ENCODE measurements at places on chromosomes 16 and 17.
A peak's percentile ranks its signal among the peaks of the same experiment; 100 is the strongest.

DNA sequence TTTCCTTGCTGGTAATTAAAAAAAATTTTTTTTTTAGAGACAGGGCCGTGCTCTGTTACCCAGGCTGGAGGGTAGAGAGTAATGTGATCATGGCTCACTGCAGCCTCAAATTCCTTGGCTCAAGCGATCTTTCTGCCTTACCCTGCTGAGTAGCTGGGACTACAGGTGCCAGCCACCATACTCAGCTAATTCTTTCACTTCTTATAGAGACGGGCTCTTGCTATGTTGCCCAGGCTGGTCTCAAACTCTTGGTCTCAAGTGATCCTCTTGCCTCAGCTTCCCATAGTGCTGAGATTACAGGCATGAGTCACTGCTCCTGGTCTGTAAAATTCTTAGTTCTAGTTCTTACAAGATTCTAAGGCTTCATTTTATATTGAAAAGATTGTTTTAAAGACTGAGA lies 11.1 kb downstream of the SMIM36 start:
- DNase-seq, result no peak

DNA sequence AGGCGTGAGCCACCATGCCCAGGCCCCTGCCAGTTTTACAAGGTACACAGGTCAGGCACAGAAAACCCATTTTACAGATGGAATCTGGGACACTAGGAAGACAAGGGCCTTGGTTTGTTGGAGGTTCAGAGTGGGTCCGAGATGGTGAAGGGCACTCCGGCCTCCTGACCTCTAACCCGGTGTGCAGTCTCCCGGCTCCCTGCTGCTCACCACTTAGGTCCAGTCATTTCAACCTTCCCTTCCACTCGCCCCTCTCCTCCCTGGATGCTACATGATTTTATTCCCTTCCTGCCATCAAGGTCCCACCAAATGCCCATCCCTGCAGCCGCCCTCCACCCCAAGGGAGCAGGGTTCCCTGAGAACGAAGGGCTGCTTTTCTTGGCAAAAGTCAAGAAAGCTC lies 8.7 kb downstream of the ITGAX start:
- DNase-seq, result no peak

DNA sequence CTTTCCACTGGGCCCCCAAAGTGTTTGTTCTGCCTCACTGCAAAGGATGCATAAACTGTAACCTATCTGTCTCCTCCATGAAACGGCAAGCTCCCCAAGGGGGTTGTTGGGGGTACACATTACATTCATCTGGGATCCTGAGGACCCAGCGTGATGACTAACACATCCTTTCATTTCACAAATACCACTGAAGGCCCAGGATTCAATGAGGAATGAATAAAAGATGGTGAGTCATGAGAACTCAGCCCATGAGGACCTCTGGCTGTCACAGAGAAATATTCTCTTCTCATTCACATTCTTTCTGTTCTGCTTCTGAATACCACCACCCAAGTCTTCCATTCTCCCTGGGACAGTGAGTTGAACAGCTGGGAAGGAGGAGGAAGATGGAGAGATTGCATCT lies 149.8 kb downstream of the RBFOX3 start:
- DNase-seq, result no peak

GRCh38 chr17:81540676-81541027 lies 11.5 kb downstream of the FAAP100 start:
- DNase-seq, result no peak

DNA sequence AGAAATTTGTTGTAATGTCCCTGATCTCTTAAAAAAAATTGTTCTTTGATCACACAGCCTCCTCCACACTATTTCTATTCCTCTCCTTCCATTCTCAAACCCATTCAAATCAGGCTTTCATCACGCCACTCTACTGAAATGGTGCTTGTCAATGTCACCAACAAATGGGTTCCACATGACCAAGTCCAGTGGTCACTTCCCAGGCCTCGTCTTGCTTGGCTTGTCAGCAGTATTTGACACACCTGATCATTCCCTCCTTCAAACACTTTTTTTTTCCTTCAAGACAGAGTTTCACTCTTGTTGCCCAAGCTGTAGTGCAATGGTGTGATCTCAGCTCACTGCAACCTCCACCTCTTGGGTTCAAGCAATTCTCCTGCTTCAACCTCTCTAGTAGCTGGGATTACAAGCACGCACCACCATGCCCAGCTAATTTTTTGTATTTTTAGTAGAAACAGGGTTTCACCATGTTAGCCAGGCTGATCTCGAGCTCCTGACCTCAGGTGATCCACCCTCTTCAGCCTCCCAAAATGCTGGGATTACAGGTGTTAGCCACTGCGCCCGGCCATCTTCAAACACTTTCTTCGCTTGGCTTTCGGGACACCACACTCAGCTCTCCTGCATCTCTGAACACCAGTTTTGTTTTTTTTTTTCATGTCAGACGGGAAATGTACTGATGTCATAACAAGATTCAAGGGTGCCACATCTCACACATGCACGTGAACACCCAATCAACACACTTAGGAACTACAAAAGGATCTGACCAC lies 18.3 kb downstream of the NQO1 start:
- DNase-seq, result no peak

GRCh38 chr16:81956213-81956948 lies 54.9 kb downstream of the SDR42E1 start:
- no peak for DNase-seq

GRCh38 chr16:19967561-19967960 lies 82.9 kb upstream of the GPRC5B start:
- DNase-seq, result no peak

DNA sequence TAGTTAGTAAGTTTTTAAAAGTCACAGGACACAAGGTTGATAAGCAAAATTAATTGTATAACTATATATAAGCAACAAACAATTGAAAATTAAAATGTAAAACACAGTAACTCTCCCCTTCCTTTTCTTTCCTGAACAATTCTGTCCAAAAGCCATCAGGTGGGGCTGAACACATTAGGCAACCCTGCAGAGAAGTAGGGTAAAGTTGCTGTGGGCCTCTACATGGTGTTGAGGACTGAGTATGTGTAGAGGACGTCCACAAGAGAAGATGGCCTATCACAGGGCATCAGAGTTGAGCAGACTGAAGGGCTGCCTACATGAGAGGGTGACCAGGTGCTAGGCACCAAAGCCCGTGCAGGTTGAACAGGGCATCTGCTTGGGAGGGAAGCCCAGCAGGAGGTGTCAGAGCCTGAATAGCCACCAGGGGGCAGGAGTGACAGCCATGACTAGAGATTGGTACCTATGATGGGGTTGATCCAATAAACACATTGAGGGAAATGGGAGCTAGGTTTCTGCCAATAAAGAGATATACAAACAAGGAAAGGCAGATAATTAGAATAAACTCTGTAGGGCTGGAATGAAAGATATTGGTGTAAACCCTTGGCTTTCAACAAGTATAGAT lies 415.1 kb downstream of the NPIPA8 start:
- peak; percentile 46 for DNase-seq

DNA sequence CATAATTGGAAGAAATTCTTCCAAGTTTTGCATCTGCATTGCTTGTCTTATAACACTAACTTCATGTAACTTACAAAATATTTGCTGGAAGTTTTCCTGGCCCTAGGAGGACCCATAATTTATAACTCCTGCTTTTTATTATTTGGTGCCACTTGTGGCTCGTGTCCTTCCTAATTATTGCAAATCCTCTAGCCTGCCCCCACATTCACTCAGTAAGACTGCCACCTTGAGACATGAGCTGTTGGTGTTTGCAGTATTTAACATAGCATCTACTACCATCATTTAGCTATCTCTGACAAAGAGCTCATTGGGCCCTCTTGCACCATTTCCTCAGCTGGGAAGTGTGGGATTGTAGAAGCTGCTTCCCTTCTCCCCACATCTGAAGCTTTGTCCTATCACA lies 49.5 kb downstream of the FTO start:
- no peak for DNase-seq

GRCh38 chr17:73278049-73278464 lies 16.4 kb upstream of the CPSF4L start:
- no peak for DNase-seq

DNA sequence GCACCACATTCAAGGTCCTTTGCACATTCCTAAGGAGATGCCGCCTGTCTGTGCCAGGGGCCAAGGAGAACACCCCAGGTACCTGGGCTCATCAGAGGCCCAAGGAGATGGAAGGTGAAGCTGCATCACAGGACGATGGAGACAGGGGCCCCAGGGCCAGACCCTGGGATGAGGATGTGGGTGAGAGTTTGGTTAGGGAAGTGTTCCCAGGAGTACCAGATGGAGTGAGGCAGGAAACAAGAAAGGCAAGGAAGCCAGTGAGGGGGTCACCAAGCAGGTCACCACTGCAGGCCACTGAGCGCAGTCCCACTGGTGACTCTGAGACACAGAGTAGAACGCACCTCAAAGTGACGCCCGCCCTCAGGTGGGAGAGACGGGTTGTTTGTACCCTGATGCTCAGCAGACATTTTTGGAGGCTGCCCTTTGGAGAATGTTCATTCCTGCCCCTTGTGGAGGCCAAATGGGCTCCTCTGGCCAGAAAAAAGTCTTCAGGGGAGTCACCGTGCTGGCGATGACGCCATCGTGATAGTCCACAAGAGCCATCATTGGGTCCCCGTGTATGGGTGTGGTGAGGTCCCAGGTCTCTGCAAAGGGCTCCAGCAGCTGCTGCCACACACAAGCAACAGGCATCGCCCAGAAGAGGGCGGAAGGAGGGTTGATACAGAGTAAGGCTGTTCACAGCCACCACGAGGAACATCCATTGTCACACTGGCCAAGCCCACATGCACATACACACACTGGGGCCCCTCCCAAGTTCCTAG lies 57.5 kb downstream of the BEAN1 start:
- no peak for DNase-seq

GRCh38 chr16:29316761-29317183 lies 89.7 kb downstream of the NPIPB11 start:
- no peak for DNase-seq

DNA sequence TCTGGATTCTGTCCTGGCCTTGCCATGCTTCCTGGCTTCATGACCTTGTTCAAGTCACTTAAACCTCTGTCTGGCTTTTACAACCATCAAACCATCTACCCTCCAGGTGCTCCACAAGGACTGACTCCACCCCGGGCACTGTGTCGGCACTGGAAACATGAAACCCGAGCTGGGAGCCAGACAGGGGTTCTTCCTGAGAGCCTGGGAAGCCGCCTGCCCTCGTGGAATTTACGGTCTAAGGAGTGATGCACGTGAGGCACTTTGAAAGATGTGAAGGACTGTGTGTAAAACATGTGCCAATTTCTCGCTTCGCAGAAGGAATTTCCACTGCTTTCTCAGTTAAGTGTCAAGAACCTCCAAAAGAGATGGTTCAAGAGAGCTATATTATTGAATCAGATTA lies 11.6 kb downstream of the CDK5R1 start:
- no peak for DNase-seq

DNA sequence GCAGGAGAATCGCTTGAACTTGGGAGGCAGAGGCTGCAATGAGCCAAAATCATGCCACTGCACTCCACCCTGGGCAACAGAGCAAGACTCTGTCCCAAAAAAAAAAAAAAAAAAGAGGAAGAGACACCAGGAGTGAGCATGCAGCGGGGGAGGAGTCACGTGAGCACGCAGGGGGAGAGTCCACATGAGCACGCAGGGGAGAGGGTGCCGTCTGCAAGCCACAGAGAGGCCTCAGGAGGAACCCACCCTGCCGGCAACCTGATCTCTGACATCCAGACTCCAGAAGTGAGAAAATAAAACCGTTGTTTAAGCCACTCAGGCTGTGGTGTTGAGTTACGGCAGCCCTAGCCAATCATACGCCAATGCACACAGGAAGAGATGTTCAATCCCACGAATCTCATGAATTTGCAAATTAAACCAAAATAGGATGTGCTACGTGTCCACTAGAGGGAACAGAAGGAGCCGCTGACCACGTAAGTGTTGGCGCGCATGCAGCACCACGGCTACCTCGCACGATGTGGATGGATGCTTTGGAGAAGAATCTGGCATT lies 42.2 kb downstream of the CCDC57 start:
- DNase-seq, result peak; percentile 64

- no peak for DNase-seq
Measured at GRCh38 chr17:51255673-51256072, 4.2 kb downstream of the MBTD1 start.

GRCh38 chr17:41478237-41478636 lies 2.7 kb downstream of the KRT35 start:
- no peak for DNase-seq

DNA sequence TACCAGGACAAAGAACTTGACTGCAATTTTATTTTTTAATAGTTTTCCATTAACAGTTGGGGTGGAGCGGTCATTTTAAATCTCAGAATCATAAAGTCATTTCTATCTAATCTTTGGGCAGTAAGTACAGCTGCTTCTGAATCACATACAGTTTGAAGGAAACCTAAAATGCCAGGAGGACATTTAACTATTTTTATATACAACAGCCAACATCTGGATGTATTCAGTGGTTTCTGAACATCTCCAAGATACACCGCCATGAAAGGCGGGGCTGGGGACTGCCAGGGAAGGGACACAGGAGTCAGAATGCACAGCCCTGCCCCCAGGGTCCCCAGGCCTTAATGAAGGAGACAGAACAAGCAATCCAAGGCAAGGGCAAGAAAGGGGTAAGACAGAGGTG lies 392.3 kb downstream of the SLC39A11 start:
- no peak for DNase-seq

GRCh38 chr17:32285746-32286517 lies 20.3 kb downstream of the RHBDL3 start:
- DNase-seq, result no peak

DNA sequence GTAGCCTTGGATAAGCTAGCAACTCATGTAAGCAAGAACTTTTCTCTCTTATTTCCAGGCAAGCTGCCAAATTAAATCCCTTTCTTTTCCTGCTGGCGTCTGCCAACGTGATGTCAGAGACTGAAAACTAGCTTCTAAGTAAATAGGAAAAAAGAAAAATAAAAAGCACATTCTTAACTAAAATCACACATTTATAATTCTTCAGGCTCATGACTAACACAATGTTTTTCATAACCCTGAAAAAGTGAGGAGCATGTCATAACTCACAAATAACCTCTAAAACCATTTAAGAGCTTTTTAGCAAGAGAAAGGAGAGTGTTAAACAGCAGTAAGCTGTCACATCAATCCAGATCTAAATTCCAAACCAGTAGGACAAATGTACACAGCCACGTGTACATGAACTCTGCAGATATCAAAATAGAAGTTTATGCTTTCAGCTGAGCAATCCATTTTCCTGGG lies 110.0 kb downstream of the N4BP1 start:
- no peak for DNase-seq

GRCh38 chr17:5069724-5070123 lies 8.5 kb upstream of the ZFP3 start:
- DNase-seq, result no peak

DNA sequence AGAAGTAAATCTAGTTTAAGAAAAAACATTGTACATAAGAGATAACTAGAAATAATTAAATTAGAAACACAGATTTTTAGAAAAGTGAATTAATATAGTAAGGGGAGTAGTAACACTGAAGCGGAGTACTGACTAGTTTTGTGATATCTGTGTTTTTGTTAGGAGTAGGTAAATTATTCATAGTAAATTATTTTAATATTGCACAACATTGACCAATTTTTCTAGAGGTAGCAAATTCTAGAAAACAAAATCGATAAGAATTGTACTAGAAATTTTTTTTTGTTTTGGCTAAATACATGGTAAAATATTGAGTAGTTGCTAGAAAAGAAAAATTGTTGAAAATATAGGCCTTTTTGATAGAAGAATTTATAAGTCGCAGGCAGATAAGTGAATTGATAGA lies 156.5 kb downstream of the CHD9 start:
- no peak for DNase-seq

All from Right ventricle myocardium superior (tissue), 1 donor.